ENCODE measurements at places on chromosomes 7 and 10.

DNA sequence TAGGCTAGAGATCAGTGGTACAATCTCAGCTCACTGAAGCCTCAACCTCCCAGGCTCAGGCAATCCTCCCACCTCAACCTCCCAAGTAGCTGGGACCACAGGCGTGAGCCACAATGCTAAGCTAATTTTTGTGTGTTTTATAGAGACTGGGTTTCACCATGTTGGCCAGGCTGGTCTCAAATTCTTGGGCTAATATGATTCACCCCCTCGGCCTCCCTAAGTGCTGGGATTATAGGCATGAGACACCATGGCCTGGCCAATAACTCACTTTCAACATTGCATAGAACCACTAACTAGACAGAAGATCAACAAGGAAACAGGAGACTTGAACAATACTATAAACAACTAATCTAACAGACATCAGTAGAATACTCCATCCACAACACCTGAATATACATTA lies 191.7 kb downstream of the LRRN3 start:
- no peak for DNase-seq

GRCh38 chr7:151411551-151411950 lies 1.7 kb upstream of the WDR86 start:
- no peak for DNase-seq

GRCh38 chr10:34046506-34047034 lies 712.1 kb upstream of the NRP1 start:
- peak; percentile 91 for DNase-seq

- no peak for DNase-seq
Measured at GRCh38 chr7:85341973-85342372, 155.1 kb upstream of the SEMA3D start.

GRCh38 chr10:110568055-110568735 lies 700 bp downstream of the SMC3 start:
- peak; percentile 61 for DNase-seq

DNA sequence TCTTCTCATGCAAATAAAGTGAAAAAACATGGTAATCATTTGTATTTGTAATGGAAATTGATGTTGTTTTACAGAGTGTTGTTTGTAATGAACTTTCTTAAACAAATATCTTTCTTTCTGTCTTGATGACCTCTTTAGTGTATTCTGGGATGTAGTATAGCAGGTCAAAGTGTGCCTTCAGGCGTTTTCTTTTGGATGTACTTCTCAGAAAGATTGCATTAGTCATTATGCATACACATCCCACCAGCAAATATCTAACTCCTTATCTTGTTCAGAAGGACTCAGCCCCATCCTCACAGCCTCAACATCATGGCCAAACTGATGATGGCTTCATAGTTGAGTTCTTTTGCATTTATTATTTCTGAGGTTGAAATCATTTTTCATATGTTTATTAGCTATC lies 124.7 kb downstream of the LRRC18 start:
- no peak for DNase-seq

- peak; percentile 58 for DNase-seq
Measured at GRCh38 chr7:69599286-69599954, 1.1 kb downstream of the AUTS2 start.

DNA sequence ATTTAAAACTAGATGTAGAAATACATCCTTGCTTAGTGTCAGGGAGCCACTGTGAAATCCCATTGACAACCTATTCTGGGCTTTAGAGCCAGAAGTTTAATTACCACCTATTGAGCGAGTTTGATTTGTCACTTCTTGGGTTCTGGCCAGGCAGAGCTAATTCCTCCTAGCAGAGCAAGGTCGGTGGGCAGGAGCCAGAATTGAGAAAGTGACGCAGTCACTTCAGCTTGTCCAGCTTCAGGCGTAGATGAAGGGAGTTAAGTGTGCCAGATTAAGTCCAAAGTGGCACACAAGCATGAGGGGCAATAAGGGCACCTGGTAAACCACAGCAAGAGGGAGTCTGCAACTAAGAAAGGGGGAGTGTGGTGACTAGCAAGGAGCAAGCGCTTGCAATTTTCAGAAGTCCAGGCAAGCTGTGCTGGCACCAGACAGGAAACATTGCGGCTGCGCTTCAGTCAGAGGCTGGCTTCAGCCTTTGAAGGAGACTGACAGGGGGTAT lies 119.4 kb downstream of the ST7 start:
- DNase-seq, result peak; percentile 39

DNA sequence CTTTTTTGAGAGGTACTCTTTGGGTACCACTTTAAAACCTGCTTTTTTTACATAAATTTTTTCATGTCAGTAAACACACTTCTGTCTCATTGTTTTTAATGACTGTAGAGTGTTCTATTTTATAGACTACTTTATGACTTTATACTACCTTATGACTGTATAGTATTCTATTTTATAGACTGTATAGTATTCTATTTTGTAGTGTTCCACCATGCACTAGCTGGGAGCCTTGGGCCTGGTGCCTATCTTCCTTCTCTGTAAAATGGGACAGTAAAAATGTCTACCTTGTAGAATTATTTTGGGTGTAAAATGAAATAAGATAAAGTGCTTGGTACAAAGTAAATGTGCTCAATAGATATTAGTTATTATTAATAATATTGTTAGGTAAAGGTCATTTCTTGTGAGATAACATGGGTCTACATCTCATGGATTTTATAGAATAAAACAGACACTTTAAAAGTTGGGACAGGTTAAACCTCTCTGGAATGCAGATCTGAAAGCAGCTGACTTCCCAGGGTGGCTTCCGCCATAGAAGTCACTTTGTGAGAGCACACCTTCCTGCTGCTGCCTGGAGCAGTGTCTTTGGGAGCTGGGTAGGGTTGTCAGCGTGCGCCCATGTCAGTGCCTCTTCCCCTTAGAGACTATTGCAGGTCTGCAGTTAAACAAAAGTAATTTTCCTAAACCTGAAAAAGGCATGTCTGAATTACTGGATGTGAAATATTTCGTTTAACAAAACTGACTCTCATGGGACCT lies 31.0 kb downstream of the CCNY start:
- no peak for DNase-seq

GRCh38 chr10:100571084-100571856 lies 35.5 kb downstream of the HIF1AN start:
- DNase-seq, result no peak

- no peak for DNase-seq
Measured at GRCh38 chr7:90648834-90649233, 52.7 kb downstream of the CDK14 start.

Data from NCI-H82 (cell line).